ENCODE measurements at places on chromosomes 1 and 21.

DNA sequence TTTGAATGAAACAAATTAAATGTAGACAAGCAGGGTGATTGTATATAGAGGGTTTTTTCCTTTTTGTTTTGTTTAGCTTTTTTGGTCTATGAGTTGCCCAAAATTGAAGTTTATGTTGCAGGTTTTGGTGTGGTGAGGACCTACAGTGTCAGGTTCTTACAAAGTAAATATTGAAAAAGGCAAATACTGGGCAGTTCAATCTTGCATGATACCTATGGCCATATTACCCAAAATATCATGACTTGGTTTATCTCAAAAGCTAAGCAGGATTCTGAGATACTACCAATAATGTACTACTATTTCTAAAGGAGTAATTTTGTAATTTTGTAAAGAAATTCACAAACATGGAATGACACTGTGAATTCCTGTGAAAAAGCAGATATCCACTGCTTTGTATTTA lies 1.8 kb downstream of the DNAJB4 start:
- no peak for DNase-seq

DNA sequence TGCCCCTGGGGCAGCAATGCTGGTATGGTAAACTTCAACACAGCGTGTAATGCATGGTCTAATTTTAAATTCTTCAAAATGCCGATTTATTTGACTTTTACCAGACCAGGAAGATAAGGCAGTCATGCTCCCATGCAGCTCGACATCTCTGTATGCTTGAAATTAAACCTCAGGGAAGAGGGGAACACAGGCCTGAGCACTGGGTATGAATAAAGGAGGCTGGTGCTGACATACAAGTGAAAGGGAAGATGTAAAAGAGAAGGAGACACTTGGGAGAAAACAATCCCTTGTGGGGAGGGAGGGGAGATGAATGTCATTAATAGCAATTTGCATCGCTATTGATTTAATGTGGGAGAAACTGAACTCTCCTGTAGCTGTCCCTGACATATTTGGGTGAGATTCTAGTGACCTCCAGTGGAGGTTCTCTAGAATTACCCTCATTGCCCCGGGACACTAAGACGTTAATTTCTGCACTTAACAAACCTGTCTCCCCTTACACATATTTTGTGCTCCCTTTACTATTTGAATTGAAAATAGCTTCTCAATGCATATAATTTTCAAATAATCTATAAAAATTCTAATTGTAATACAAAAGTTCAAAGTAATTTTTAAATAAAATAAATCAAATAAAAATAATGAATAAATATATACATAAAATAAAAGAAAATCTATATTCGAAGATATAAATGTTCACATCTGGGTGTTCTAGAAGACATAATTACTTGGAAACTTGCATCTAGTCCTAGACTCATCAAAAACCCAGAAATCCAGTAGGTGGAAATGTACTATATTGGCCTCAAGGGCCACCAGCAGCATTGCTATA lies 283.1 kb downstream of the LMX1A start:
- no peak for DNase-seq

DNA sequence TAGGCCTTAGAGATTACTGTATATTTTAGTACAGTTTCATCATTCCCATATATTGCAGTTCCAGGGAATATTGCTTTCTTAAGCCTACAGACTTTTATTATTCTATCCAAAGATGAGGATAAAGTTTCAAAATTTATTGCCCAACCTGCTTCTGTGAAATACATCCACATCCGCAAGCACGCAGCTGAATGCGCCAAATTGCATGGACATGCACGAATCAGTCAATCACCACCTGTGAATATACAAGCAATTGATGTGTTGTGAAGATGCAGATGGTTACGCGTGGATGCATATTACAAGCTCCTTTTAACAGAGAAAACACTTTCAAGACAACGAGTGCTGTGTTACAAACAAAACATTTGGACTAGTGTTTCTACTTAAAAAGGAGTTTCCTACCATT lies 577.8 kb upstream of the PLXNA2 start:
- DNase-seq: no peak

GRCh38 chr21:26093122-26093521 lies 77.4 kb downstream of the APP start:
- no peak for DNase-seq

- no peak for DNase-seq
Measured at GRCh38 chr1:33434363-33434750, 3.5 kb upstream of the PHC2 start.

DNA sequence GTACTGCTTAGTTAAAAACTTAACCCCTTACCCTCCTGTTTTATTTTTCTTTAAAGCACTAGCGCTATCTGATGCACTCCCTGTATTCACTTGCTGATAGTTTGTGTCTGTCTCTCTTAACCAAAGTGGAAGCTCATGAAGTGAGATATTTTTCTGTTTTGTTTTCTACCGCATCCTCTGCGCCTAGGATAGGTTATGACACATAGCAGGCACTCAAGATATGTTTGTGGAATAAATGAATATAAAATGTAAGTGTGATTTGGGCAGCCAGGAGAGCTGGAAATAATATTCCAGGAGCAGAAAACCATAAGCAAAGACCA lies 49.0 kb upstream of the MRPS6 start:
- DNase-seq: no peak

DNA sequence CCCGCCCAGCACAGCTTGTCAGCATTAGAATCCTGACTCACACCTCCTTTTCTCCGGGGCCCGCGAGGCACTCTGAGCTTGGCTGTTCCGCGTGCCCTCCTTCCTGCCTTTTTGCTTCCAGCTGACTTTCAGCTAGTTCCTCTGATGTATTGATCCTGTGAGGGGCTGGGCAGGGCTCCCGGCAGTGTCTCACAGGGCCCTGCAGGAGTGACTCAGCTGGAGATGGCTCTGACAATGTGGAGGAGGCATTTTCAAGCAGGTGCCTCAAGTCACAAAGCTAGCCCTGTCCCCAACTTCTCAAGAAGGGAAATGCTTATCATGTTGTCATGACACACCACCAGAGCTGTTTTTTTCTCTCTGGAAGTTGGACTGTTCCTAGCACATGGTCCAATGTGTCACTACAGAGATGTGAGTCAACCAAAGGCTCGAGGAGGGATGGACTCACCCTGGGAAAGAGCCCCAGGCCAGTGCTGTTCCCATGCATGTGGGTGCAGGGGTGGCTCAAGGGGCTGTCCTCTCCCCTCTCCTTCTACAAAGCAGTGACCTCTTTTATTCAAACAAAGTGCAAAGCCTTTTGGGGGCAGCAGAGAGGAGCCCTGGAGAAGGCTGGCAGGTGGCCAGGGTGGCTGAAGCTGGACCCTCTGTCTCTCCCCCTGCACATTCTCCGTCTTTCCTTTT lies 30.6 kb downstream of the SYT6 start:
- no peak for DNase-seq

GRCh38 chr21:36282568-36283230 lies 37.3 kb upstream of the MORC3 start:
- no peak for DNase-seq

- DNase-seq: no peak
Measured at GRCh38 chr1:170162459-170163246, 16.9 kb downstream of the NTMT2 start.

DNA sequence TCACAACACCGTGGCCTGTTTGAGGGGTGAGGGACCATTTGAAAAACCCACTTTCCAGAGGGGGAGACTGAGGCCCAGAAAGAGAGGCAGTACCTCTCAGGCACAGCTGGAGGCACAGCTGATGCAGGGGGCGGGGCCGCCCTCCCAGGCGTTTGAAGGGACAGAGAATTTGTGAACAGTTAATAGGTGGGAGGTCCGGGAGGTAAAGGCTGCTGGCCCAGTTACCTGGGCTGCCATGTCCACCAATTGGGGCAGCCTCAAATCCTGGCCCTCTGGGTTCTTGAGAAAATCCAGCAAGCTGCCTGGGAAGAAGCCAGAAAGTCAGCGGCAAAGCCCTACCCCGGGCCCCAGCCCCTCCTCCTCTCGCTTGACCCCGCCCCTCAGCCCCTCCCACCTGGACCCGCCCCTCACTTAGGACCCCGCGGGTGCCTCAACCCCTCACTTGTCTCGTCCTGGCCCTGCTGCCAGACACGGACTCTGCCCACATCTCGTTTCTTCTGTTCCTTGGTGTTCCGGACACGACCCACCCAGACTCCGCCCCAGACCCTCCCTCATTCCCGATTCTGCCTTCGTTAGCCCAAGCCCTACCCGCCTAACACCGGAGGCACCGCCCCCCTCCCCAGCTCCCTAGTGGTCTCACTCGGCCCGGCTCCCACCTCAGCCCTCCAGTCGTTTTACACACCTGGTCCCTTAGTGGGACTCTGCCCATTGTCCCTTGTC lies 10.8 kb upstream of the AHDC1 start:
- no peak for DNase-seq

- DNase-seq: no peak
Measured at GRCh38 chr1:159408862-159409400, 23.1 kb upstream of the OR10J4 start.

GRCh38 chr1:53135735-53136114 lies 6.7 kb downstream of the SLC1A7 start:
- no peak for DNase-seq

DNA sequence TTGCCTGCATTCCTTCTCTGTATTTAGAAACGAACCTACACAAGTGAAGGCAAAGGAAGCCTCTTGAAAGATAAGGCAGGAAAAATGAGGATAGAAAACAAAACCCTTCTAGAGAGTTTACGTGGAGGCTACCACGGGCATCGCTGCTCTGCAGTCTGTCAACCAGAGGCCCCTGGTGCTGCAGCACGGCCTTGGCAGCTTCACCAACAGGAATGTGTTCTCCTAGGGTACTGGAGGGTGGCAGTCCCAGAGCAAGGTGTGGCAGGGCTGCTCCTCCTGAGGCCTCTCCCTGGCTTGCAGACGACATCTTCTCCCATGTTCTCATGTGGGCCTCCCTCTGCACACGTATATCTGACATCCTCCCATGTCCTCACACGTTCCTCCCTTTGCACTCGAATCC lies 57.6 kb upstream of the SAMD11 start:
- no peak for DNase-seq

DNA sequence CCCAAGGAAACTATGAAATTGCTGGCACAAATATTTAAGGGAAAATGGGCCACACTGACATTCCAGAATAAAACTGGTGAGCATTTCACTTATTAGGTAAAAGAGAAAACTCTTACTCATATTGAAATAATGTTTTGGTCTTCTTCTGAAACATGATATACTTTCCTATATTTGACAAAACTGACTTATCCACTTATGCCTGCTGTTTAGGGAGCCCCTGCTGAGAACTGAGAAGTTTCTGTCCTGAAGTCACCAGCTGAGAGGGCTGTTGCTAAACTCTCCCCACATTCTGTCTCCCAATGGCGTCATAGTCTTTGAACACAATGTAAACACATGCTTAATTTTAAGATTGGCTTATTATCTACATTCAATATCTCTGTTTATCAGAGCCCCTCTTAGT lies 46.8 kb upstream of the ZC3H11B start:
- no peak for DNase-seq

DNA sequence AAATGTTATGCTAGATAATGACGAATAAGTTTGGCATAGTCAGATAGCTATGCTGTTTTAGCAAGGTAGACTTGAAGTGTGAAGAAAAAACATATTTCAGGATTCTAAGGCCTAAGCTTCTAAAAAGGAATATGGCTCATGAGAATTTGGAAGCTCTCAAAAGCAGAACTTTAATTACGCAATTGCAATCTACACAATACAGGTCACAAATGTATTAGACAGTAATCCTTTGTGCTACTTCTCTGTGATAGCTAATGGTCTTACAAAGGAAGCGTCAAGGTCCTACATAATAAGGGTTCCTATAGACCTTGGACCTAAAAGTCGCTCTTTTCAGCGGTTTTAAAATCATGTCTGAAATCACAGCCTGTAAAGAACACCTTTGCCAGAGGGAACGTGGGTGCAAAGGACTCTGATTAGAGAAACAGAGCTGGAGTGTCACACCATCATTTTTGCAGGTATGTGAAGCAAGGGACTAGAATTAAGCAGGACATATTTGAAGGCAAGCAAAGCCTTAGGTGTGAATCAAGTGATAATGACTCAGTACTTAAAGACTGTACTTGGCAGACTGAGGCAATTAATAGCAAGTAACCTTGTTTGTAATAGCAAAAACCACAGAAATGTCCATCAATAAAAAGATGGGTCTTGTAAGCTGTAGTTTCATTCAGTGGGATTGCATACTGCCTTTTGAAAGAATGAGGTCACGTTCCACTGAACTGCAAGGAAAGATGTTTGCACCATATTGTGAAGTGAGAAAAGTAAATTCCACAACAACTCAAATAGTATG lies 420.2 kb downstream of the KCTD3 start:
- no peak for DNase-seq

DNA sequence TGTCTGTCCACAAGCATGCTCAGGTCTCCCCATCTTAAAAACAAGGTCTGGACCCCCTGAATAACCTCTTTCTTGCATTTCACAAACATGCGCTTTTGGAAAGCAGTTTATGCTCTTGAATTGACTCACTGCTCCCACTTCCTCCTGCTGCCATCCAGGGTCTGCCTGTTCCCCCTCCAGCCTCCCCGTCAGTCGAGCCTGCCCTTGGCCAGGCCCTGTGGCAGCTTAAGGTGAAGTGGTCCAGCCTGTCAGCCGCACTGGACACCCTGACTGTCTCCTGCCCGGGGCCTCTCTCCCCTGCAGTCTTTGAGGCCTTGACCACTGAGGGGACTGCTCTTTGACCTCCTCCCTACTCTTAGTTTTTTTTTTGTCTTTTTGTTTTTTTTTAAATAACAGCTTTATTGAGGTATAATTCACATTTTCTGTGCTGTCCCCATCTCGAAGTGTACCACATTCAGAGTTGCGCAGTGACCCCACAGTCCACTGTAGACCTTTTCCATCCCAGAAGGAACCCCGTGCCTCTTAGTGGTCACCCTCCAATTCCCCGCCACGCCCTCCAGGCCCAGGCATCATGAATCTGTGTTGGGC lies 18.3 kb downstream of the GPR137B start:
- DNase-seq: no peak

DNA sequence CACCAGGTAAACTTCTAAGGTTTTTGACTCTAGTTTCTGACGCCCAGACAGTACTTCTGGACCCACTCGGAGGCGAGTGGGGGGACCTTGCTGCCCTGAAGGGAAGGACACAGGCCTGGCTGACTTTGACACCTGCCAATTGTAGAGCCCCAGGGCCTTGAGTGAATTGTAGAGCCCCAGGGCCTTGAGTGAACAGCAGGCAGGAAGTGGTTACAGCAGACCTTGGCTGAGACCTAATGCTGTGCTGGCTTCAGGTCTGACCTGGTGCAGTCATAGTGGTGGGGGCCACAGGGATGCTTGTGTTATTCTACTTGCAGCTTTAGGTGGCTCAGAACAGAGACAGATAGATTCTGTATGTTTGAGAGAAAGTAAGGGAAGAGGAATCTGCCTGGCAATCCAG lies 344.3 kb downstream of the DUSP10 start:
- DNase-seq: no peak

- no peak for DNase-seq
Measured at GRCh38 chr1:162712317-162713029, 78.0 kb upstream of the HSD17B7 start.

DNA sequence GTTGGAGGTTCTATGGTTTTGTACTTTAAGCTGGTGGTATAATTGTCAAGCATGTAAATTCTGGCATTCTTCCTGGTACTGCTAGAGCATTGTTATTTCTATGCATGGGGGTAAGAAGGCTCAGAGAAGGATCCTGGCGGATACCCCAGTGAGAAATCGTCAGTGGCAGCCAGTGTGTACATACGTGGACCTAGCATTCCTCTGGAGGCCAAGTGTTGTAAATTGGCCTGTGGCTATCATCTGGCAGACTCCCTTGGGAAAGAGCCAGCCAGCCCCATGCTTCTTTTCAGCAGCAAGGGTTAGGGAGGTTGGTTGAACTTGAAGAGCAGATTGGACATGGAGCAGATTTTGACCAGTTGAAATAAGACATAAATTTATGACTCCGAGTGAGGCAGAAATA lies 5.2 kb upstream of the AGO3 start:
- no peak for DNase-seq

All from GM12864 (cell line).